Upper lobe of right lung (tissue), 1 donor: ENCODE measurements at places on chromosomes 6 and 20.

DNA sequence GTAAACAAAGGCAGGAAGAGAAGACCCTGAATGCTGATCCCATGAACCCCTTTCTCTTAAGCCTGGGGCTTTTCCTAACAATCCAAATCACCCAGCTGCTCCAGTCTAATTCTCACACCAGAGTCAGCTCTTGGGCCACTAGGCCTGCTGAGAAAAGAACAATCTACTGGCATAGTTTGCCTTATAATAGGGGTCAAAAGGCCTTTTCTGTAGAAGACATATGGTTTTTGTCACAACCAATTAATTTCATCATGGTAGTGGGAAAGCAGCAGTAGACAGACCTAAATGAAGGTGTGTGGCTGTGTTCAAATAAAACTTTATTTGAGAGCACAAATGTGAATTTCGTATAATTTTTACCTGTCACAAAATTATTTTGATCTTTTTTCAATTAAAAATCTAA is 994.7 kb upstream of the EPHA7 start:
- no peak for DNase-seq

GRCh38 chr20:44943828-44944227 is 16.4 kb downstream of the TOMM34 start:
- DNase-seq = no peak

- DNase-seq = peak; percentile 75
Measured at GRCh38 chr6:42049116-42049809, 1.1 kb upstream of the TAF8 start.

- DNase-seq = no peak
Measured at GRCh38 chr6:88145298-88145963, 20.7 kb downstream of the CNR1 start.

- DNase-seq = no peak
Measured at GRCh38 chr6:128882560-128882959, 378 bp upstream of the LAMA2 start.

- no peak for DNase-seq
Measured at GRCh38 chr6:129731428-129731827, 21.5 kb upstream of the ARHGAP18 start.

DNA sequence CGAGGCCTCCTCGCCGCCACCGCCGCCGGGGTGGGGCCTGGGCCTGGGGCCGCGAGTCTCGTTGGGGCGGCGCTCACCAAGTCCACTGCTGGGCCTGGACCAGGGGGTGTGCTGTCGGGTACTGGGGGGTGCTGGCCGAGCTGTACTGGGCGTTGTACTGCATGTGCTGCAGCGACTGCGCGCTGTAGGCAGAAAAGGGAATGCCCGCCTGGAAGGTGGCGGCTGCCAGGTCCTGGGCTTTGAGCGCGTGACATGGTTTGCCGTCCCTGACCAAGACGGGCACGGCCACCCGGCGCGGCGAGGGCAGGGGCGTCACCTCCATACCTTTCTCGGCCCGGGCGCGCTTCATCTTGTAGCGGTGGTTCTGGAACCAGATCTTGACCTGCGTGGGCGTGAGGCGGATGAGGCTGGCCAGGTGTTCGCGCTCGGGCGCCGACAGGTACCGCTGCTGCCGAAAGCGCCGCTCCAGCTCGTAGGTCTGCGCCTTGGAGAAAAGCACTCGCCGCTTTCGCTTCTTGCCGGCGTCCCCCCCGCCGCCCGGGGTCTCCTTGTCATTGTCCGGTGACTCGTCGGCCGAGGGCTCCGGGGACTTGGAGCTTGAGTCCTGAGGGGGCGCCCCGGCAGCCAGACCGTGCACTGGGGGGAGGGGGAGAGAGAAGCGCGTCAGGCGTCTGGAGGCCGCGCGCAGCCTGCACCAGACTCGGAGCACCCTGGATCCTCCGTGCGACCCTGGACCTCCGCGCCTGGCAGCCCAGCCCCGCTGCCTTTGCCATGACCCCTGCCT is 1.8 kb downstream of the NKX2-2 start:
- no peak for DNase-seq

- no peak for DNase-seq
Measured at GRCh38 chr20:25394276-25394675, 3.6 kb upstream of the ABHD12 start.

- no peak for DNase-seq
Measured at GRCh38 chr20:18624948-18625347, 37.1 kb downstream of the DTD1 start.

DNA sequence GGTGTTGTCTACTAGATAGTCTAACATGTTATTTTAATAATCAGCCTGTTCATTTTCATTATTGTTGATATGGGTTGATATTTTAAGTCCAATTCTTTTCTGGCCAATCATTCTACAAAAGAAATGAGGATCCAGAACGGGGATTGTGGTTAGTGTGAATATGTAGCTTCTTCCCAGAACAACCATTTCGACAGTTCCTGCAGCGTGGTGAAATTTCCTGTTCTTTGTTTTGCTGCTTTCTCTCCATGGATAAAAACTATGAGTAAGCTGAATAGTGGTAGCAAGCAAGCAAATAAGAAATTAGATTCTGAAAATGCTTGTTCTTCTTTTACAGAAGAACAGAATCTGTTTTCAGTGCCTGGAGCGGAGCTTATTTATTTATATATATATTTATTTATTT is 65.5 kb upstream of the F13A1 start:
- DNase-seq = no peak

GRCh38 chr6:110542311-110543024 is 66.1 kb upstream of the SLC22A16 start:
- DNase-seq = no peak

GRCh38 chr6:74063391-74063790 is 367.4 kb downstream of the CD109 start:
- no peak for DNase-seq

DNA sequence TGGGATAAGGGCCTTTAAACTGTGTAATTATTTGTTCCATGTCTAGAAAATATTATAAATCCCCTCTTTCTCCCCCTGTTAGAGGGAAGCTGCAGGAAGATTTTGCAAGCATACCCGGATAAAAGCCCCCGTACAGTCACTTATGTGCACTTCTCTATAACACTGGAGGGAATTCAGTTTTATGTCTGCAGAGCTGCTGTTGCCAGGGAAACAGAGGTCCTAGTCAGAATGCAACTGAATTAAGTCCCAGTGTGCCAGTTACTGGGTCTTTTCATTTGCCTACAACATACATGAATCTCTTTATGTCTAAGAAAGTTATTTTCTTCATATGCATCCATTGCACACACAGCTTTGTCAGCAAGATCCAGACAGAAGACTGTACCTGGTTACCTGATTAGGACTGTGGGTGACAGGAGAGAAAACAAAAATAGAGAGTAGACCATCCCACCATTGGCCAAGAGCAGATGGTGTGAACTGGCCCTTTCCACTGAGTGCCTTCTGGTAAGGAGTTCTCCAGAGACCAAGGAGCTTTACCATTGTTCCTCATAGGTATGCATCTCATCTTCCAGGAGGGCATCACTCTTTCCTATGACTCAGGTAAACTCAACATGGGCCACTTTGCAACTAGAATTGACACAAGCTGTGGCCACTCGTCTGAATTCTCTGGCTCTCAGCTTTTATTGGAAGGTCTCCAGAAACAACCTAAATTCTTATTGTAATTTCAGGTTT is 180.8 kb upstream of the PHACTR1 start:
- DNase-seq = no peak

DNA sequence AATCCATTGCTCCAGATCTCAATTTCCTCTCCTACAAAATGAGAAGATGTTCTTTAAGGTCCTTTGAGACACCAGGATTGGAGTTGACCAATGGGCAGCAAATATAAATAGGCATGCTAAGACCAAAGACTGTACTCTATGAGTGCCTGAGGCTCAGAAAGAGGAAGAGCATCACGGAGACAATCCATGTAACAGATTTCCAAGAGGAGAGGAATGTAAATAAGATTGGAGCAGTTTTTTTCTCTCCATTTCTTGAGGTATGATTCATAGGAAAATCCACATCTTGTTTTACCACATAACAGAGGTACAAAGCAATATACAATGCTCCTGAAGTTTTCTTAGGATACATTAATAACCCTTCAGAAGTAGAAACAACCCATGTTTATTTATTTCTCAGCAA is 109.8 kb downstream of the UBE3D start:
- DNase-seq = no peak
